ENCODE measurements at places on chromosomes 13 and 19.

- no peak for DNase-seq
Measured at GRCh38 chr19:42693760-42694350, 46.4 kb downstream of the PSG3 start.

- DNase-seq: peak; percentile 21
Measured at GRCh38 chr13:51645154-51645650, 60.9 kb downstream of the WDFY2 start.

- DNase-seq: no peak
Measured at GRCh38 chr13:45051315-45051714, 62.0 kb downstream of the GPALPP1 start.

GRCh38 chr19:17526922-17527321 is 15.5 kb downstream of the PGLS start:
- DNase-seq: no peak

DNA sequence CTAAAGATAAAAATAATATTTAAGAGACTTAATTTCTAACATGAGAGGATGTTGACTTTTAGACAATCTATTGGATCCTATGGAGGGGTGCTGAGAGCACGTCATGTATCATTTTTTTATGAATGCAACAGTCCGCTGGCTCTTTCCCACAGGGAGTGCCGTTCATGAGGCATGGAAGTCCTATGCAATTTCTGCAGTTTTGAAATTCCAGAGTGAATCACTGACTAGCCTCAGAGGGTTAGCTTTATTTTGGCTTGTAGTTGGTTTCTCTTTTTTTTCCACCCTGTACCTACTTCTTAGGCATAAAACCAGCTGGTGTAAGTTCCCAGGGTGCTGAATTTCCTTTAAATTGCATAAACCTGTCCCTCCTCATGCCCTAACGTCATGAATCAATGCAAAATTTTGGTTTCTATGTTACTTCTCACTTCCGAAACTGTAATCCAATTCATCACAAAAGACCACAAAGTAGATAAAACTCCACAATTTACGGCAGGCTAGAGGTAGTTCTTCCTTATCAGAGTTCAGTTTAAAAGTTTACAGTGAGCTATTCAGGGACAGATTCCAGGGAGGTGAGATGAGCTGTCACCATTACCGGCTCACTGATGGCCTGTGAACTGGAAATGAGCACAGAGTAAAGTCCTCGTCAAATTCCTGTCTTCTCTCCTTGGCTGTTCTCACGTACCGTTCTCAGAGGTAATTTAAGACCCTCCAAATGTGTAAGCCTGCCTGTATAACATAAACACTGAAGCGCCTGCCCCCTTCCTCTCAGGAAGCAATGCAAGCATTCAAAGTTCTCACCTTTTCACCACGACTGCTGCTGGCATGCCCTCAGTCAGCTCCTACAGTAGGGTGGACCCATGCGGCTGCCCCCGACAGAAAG is 216.6 kb upstream of the SLC10A2 start:
- no peak for DNase-seq

DNA sequence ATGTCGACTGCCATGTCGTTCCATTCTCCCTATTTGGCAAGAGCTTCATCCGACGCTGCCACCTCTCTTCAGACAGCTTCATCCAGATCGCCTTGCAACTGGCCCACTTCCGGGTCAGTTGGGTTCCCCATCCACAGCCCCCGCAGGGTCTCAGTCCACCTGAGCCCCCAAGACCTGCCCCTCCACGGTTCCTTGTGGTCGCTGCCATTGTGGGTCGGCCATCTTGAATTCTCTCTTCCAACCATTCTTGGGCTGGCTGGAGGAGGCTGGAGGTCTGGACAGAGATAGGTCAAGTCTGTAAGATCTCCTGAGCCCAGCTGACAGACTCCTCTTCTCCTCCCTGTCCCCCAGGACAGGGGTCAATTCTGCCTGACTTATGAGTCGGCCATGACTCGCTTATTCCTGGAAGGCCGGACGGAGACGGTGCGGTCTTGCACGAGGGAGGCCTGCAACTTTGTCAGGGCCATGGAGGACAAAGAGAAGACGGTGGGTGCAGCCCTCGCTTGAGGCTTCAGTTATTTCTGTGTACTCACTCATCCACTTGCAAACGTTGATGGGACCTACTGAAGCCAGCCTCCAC is 19.5 kb downstream of the CPT1C start:
- no peak for DNase-seq

DNA sequence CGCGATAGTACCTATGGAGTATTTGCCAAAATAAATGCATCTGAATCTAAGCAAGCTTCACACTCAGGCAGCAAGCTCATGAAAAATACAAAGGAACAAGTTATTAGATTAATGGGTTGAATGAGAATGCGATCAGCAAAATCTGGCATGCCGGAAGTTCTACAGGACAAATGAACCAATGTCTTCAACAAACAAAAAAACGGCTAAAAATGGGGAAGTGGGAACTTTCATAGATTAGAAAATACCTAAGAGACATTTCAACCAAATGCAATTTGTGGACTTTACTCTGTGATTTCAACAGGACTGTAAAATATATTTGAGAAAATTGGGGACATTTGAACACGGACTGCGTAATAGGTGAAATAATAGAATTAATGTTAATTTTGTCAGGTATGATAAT is 22.4 kb upstream of the RNASEH2B start:
- DNase-seq: no peak

- no peak for DNase-seq
Measured at GRCh38 chr19:5436106-5436947, 18.9 kb upstream of the ZNRF4 start.

DNA sequence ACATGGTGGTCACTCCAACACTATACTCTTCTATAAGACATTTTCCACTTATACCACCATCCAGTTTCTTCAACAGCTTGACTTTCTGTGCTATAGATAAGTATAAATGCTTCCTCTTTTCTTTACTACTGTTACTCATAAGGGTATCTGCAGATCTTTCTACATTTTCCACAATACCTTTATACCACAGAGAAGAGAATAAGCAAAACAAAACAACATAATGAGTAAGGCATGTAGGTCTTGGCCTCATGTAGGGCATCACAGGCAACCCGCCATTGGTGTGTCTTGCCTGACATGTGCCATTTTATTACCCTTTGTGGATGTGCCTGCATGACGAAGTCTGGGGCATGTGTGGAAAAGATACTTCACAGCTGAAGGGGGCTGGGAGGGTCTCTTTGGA is 265.3 kb upstream of the STARD13 start:
- DNase-seq: no peak

GRCh38 chr13:75393839-75394520 is 88.0 kb downstream of the TBC1D4 start:
- no peak for DNase-seq

DNA sequence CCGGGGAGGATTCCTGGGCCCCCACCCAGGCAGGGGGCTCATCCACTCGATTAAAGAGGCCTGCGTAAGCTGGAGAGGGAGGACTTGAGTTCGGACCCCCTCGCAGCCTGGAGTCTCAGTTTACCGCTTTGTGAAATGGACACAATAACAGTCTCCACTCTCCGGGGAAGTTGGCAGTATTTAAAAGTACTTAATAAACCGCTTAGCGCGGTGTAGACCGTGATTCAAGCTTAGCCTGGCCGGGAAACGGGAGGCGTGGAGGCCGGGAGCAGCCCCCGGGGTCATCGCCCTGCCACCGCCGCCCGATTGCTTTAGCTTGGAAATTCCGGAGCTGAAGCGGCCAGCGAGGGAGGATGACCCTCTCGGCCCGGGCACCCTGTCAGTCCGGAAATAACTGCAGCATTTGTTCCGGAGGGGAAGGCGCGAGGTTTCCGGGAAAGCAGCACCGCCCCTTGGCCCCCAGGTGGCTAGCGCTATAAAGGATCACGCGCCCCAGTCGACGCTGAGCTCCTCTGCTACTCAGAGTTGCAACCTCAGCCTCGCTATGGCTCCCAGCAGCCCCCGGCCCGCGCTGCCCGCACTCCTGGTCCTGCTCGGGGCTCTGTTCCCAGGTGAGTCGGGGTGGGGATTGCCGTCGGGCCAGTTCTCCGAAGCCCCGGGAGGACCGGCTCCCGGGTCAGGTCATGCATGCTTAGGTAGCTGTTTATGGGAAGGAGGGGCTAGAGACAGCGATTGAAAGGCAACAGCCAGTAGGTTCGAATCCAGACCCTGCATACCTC is at the start of gene ICAM1:
ICAM1 (plus strand) TSS at position 505 of the 779 bp plus-strand sequence; CDS start at position 545, 40 bp downstream.
- peak; percentile 59 for DNase-seq

DNA sequence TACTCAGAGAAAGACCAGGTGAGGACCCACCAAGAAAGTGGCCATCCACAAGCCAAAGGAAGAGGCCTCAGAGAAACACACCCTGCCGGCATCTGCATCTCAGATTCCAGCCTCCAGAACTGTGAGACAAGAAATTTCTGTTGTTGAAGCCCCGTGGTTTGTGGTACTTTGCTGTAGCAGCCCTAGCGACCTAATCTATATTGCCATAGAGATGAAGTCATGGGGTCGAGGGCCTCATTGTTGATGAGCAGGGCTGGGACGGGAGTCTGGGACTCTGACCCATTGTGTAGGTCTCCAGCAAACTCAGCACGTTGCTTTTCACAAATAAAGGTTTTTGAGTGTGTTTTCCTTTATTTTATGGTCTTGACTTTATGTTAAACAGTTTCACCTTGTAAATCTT is 174.9 kb downstream of the TNFSF13B start:
- DNase-seq: no peak

- DNase-seq: peak; percentile 19
Measured at GRCh38 chr19:45450012-45450333, 17.8 kb upstream of the FOSB start.

DNA sequence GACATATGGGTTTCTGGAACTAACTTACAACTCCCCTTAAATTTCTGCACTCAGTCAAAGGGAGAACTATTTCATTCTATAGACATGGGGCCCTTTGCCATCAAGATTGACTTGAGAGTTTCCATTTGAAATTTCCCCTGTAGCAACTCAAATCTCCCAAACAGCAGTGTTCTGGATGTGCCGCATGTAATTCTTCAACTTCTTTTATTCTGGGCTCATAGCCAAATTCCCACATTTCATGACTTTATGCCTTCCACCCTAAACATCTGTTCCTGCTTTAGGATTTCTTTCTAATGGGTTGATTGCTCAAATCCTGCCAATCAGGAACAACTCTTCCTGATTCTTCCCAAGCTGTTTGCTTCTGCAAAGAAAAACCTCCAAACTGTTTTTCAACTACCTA is 336.0 kb downstream of the TBC1D4 start:
- no peak for DNase-seq

GRCh38 chr19:46383171-46383815 is 30.1 kb downstream of the CCDC8 start:
- DNase-seq: no peak

GRCh38 chr19:18158467-18158866 is 5.5 kb downstream of the PIK3R2 start:
- no peak for DNase-seq

- no peak for DNase-seq
Measured at GRCh38 chr19:6587998-6588507, 2.9 kb downstream of the CD70 start.

DNA sequence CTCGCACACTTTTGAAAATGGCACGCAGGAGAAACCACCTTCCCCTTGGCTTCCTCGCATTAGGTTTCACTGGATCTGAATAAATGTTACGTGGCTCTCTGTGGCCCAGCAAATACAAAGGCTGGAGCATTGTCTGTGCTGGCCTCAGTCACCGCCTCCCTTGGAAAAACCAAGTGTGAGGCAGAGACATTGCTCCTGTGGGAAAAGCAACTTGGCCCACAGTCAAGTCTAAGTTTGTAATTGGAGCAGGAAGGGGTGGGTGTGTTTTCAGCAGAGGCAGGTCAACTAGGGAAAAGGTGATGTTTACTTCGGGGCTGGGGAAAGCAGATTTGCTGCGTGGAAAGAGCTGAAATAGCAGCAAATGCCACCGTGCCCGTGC is 101.6 kb downstream of the IRS2 start:
- DNase-seq: no peak

DNA sequence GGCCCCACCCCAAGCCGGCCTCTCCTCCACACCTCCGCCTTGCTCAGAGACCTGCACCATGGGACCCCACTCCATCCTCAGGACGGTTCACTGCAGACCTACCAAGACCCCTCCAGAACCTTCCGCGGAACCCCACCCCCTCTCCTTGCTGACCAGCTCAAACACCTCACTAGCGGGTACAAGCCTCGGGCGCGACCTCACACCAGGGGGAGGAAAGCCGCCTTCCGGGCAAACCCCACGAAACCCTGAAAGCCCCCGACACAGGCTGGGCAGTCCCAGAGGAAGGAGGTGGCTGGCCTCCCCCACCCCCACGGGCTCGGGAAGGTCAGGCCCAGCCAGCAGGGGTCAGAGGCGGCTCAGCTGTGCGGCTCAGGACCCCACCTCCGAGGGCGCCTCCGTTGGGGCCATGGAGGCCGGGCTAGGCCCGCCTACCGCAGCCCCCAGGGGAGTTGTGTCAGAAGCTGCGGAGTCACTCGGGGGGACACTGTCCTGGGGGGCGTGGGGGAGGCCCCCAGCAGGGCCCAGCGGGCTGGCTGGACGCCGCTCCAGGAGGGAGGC is 9.8 kb downstream of the GRIN3B start:
- no peak for DNase-seq

DNA sequence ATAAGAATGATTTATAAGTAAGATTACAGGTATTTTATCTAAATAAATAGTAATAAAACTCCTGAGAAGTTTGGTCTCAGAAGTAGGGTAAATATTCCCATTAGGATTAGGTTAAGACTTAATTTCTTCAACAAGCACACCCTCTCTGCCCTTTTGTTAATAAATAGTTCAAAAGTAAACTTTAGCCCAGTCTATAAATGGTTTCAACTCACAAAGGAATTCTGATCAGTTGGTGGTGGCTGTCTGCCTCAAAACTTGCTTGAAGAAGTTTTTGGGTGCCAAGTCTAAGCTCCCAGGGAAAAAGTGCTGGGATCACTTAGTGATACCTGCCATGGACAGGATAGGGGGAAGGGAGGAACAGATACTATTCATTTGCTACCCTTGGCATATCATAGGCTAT is 22.9 kb downstream of the MBNL2 start:
- no peak for DNase-seq

DNA sequence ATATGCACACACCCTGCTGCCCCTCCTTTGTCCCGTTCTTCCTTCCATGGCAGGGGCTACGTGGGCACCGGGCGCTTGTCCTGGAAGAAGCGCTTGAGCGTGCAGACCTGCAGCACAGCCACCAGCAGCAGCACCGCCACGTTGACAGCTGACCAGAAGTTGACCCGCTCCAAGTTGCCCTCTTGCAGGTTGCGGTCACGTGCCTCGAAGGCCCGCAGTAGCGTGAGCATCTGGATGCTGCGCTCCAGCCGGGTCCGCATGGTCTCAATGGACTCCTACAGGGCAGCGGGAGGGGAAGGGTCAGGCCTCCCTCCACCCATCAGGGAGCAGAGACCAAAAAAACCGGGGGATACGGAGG is 3.1 kb downstream of the TMED1 start:
- DNase-seq: no peak

- DNase-seq: no peak
Measured at GRCh38 chr13:75870397-75870903, 234.3 kb downstream of the LMO7 start.

- DNase-seq: no peak
Measured at GRCh38 chr19:33673996-33674625, 52.4 kb downstream of the CHST8 start.

- DNase-seq: no peak
Measured at GRCh38 chr13:102472650-102473049, 70.8 kb upstream of the FGF14 start.

- DNase-seq: no peak
Measured at GRCh38 chr13:21872795-21873194, 201.9 kb downstream of the FGF9 start.

GRCh38 chr13:99344610-99345208 is 37.5 kb upstream of the GPR183 start:
- no peak for DNase-seq

- DNase-seq: no peak
Measured at GRCh38 chr13:40170091-40170490, 496.4 kb downstream of the FOXO1 start.

GRCh38 chr13:106597749-106598395 is 29.9 kb upstream of the ARGLU1 start:
- no peak for DNase-seq

- DNase-seq: no peak
Measured at GRCh38 chr19:1773184-1773583, 19.9 kb downstream of the ONECUT3 start.

Measured in effector CD4-positive, alpha-beta T cell (primary cell).